ENCODE measurements at places on chromosomes 2 and 18. TPM values are rescaled to one million over a fixed set of nuclear protein-coding genes. Genes with fewer than 3 reads are reported as not detected.

The CYP27C1 gene
- 0.05 TPM for total RNA-seq

GRCh38 chr2:36483290-36483689 is 114.7 kb downstream of the FEZ2 start:
- no peak for DNase-seq

DNA sequence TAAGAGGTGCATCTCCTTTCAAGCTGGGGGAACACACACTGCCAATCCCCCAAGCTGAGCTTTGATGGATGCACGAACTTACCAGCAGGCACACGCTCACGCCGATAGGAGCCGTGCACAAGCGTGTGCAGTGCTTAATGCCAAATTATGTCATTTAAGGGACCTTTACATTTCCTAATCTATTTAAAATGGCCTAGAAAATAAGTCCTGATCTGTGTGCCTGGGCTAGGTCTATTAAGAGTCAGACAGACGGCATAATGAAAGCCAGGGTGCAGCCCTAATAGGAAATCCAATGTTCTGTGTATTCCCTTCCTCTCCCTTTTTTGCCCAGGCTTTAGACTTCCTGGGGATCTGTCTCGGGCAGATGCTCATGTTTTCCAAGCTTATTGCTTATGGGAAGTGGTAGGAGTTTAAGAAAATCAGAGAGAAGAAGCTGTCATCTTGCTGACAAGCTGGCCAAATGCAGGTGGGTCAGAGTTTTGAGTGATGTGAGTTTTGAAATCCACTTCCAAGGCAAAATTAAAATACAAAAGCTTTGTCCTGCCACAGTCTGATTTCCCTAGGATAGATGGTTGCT is 142.6 kb downstream of the MYT1L start:
- no peak for DNase-seq

DNA sequence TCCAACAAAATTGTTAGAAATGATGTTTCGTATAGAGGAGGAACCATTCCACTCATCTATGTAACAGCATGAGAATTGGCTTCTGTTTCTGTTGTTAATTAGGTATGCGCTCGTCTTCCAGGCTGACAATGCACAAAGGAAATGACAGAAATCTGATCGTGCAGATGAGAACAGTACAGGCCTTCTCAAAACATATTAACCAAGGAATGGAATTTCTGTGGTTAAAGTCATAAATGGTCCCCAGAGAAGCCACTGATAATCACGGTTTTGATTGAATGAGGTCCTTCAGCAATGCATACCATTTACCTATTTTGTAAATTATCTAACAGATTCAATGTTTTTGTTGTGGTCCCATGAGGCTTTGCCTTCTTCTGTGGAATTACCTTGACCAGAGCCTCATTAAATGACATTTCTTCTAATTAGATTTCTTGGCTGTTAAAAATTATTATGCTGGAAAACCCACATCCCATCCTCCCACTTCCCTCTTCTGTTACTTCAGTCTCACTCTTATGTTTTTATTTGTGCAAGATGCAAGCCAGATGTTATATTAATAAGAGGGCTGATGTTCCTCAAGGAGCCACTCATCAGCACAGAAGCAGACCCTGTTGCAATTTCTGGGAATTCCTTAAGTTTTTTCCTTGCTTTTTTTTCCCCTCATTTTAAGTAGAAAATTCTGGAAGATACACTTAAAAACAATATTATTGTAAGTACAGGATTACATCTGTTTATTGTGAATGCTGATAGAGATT is 395.8 kb downstream of the PID1 start:
- DNase-seq: no peak

GRCh38 chr2:239162976-239163687 is 237.7 kb downstream of the HDAC4 start:
- DNase-seq: no peak

DNA sequence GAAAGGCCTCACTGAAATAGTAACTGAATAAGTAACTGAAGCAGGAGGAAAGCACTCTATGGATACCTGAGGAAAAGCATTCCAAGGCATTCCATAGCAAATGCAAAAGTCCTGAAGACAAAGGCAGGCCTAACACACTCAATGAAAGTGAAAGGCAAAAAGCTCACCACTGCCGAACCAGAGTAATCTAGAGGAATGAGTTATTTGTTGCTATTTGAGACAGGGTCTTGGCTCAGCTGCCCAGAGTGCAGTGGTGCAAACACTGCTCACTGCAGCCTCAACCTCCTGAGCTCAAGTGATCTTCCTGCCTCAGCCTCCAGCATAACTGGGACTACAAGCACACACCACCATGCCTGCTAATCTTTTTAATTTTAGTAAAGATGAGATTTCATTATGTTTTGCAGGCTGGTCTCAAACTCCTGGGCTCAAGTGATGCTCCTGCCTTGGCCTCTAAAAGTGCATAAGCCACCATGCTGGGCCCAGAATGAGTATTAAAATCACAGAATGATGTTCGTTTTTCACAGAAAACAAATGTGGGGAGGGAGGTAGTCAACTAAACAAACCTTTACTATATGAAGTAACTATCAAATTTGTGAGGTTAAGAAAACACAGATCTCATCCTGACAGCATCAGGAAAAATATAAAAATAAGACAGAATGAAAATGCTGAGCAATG is 17.9 kb downstream of the PIAS2 start:
- DNase-seq: no peak

DNA sequence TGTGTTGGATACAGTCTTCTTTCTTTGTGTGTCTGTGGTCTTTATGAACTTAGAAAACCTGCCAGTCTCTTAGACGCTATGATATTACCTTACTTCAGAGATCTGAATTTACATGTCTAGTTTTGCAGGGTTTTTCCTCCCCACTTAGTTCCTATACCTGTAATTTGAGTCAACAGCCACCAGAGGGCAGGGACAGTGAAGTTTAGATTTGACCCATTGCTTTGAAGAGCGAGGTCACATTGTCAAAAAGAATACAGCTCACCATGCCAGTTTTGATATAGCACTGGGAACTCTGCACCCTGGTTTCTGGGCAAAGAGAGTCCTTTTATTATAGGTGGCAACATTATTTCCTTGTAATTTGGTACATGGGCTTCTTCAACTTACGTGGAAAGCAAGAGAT is 102.3 kb downstream of the MAPK4 start:
- DNase-seq: no peak

GRCh38 chr2:179348906-179349305 is 84.3 kb upstream of the SESTD1 start:
- DNase-seq: no peak

- DNase-seq: no peak
Measured at GRCh38 chr2:191847764-191848163, 876 bp upstream of the CAVIN2 start.
